ENCODE measurements at places on chromosomes 6 and 20.
A peak's percentile ranks its signal among the peaks of the same experiment; 100 is the strongest.

- no peak for DNase-seq
Observed at GRCh38 chr6:7468382-7469081, 72.9 kb upstream of the DSP start.

DNA sequence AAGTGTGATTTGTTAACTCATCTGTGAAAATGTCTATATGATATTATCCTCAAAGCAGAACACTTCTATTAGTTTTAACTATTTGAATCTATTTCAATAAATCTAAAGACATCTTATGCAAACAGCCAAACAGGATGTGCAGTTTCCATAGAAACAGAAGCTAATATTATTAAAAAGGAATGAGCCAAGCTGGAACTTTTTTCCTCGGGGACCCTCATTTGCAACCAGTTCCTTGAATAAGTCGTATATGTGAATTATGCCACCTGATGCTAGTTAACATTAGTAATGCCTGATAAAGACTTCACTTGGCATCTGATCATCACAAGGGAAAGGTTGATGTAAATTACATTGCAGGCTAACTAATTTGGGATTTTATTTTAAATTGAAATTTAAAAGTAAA lies 216.9 kb upstream of the SMLR1 start:
- DNase-seq: no peak

DNA sequence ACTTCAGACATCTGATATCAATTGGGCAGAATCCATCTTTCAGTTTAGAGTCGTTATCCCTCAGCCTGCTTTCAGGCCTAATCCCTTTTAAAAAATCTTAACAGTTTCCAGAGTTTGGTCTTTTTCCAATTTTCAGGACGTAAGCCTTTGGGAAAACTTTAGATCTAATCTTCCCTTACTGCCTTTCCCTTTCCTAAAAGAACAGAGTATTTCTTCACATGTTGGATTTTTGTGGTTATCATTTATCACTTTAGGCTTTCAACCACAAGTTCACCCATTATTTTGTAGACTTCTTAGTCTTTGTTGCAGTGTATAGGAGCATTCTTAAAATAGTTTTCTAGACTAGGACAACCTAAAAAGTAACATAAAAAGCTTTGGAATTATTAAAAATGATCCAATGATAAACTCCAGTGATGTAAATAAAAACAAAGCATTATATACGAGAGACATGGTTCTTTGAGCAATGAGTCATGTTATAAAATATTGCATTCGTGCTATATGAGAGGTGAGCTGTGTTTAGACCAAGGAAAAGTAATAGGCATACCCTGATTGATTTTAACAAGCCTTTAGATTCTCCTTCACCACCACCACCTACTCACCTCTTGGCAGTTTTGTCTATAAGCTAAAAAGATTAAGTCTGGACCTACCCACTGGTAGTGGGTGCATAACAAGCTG lies 90.4 kb upstream of the MCHR2 start:
- DNase-seq: no peak

- peak; percentile 33 for DNase-seq
Observed at GRCh38 chr20:32205110-32205842, 2.3 kb downstream of the PLAGL2 start.

- DNase-seq: no peak
Observed at GRCh38 chr20:23360531-23360930, 1.5 kb upstream of the GZF1 start.

- peak; percentile 86 for DNase-seq
Observed at GRCh38 chr6:5302995-5303622, 41.8 kb downstream of the FARS2 start.

DNA sequence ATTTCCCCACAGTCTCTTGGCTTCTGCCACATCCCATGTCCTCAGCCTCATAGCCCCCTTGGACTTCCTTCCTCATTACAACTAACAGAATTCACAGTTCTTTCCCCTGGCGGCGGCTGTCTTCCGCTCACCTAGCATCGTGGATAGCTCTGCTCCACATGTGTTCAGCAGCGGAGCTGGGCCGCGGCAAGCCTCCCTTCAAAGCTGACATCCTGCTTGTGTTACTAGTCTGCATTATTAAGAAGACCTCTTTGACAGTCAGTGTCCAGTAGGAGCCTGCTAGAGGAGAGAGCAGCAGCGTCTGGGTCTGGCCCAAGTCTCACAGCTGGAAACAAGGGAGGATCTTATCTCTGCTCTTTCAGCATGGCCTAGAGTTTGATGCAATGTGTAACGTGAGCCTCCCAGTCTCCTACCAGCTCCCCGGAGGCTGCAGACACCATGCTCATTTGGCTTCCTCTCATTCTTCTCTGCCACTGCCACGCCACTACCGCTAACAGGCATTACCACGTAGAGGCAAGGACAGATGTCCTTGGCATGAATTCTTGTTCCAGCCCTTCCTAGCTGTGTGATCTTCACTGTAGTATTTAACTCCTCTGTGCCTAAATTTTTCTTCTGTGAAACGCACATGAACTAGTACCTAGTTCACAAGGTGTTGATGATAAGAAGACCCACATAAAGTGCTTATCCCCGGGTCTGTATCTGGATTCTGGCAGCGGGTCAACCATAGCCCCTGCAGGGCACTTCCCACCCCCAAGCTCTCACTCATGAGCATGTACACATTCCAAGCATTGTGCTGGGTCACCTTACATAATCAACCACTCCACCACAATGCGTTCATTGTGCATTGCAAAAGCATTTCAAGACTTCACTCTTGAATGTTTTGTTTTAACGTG lies 107.1 kb upstream of the BACH2 start:
- DNase-seq: no peak

- peak; percentile 72 for DNase-seq
Observed at GRCh38 chr20:11891776-11892545, 25.7 kb upstream of the BTBD3 start.

- DNase-seq: peak; percentile 64
Observed at GRCh38 chr6:141988954-141989705, 143.6 kb upstream of the GJE1 start.

DNA sequence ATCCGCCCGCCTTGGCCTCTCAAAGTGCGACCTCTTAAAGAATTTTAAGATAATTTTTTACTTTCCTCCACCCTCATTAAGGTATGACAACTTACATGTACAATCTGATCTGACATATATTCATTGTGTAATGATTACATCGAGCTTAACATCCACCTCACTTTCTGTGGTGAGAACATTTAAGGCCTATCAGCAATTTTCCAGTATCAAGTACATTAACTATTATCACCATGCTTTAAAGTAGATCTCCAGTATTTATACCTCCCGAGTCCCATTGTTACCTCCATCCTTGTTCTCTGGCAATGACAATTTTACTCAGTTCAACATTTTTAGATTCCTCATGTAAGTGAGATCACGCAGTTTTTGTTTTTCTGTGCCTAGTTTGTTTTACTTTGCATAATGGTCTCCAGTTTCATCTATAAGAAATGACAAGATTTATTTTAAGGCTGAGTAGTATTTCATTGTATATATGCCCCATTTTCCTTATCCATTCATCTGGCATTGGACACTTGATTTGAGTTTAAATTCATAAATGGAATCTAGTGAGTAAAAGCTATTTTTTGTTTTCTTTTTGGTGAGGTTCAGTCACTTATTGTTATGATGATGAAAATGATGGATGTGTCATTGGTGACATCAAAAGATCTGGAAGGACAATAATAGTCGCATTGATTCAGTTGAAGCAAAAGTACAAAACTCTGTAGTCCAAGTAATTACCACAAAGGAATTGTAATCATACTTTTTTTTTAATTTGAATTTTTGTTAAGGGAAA lies 87.0 kb downstream of the OR2B2 start:
- DNase-seq: no peak

- no peak for DNase-seq
Observed at GRCh38 chr6:57002197-57002596, 44.3 kb upstream of the KIAA1586 start.

- no peak for DNase-seq
Observed at GRCh38 chr6:144519426-144519825, 234.3 kb downstream of the UTRN start.

- peak; percentile 18 for DNase-seq
Observed at GRCh38 chr20:5658912-5659345, 91.3 kb upstream of the SHLD1 start.

- DNase-seq: no peak
Observed at GRCh38 chr6:3321042-3321441, 62.3 kb downstream of the PSMG4 start.

DNA sequence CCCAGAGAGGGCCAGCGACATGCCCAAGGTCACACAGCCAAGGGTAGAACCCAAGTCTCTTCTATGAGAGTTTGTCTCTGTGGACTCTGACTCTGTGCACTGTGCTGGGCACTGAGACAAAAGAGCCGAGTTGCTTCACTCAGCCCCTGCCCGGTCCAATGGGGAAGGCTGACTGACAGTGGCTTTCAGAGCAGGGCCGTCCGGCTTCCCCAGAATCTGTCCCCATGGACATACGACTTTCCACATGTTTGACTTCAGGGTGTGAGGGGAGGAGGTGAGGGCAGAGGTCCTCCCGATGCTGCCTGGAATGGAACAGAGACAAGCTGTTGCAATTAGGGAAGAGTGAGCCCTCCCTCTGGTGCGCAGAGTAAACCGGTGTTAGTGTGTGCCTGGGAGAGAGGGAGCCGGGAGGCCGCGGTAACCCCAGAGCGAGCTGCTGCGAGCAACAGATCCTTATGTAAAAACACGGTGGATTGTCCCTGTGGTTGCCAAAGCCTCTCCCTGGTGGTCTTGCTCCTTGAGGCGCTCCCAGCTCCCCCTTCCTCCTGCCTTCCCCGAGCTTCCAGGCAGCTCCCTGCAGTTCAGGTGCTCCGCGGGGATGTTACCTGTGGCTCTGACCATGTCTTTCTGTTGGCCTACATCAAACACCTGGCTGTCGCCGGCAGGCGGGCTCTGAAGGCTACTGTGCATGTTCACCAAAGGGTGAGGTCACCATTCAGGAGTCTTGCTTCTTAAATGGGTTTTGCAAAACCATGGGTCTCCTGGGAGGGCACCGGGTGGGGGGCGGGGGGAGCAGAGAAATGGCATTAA lies 672 bp downstream of the SIRPA start:
- no peak for DNase-seq

DNA sequence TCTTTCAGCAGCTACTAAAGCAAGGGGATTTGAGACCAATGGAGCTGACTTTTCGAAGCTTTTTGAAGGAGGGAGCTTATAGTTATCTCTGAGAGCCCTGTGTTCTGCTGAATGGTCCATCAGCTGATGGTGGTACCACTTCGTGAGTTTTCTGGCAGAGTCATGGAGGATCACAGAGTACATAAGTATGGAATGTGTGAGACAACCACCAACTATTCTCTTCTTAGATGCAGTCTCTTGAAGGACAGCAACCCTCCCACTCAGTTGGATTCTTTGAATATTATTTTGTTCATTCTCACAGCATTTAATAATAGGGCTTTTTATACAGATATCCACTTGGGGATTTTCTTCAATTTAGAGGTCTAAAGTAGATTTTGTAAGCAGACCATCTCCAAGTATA lies 75.3 kb downstream of the ELOVL2 start:
- no peak for DNase-seq

- no peak for DNase-seq
Observed at GRCh38 chr20:23820493-23820892, 6.0 kb downstream of the CST2 start.

GRCh38 chr6:103011605-103012004 lies 1618.1 kb downstream of the GRIK2 start:
- DNase-seq: no peak

GRCh38 chr6:100472674-100473073 lies 8.0 kb upstream of the SIM1 start:
- peak; percentile 88 for DNase-seq
